Left ventricle myocardium inferior (tissue), 1 donor: ENCODE measurements at places on chromosomes 12 and 14. TPM values are rescaled to one million over a fixed set of nuclear protein-coding genes. Genes with fewer than 3 reads are reported as not detected.

Gene ATG2B
- total RNA-seq = 10.0 TPM

Gene DCN
- 716 TPM for total RNA-seq

- no peak for DNase-seq
Observed at GRCh38 chr12:130362060-130362459, 24.4 kb downstream of the PIWIL1 start.

GRCh38 chr12:50453872-50454271 is 50.9 kb upstream of the DIP2B start:
- DNase-seq = no peak

DNA sequence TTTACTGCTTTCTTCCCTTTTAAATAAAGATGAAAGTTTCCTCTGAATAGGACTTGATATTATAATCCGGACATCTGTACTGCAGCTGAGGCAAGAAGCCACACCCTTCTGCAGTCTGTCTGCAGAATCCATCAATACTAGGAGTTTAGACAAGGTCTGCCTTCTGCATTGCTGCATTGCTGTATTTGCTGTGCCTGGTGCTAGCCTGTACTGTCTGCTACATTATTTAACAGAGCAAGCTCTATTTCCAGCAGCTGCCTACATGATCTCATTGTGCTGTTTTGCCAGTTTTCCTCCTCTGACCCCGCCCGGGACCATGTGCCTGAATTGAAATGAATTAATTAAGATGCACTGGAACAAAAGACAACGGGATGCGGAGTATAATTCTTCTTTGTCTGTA is 1.7 kb downstream of the TUBA1A start:
- DNase-seq = peak; percentile 52

DNA sequence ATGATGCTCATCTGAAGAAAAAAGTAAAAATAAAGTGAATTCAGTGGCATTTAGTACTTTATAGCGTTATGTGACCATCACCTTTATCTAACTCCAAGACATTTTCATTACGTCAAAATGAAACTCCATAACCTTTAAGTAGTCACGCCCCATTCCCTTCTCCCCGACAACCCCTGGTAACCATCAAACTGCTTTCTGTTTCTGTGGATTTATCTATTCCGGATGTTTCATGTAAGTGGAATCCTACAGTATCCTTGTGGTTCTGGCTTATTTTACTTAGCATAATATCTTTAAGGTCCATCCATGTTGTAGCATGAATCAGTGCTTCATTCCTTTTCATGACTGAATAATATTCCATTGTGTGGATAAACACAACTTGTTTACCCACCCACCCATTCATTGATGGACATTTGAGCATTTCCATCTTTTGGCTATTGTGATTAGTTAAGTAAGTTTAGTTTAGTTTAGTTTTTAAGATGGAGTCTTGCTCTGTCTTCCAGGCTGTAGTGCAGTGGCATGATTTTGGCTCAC is 18.5 kb upstream of the MAP1LC3B2 start:
- no peak for DNase-seq

Gene RAB2B
- 15.5 TPM for total RNA-seq

DNA sequence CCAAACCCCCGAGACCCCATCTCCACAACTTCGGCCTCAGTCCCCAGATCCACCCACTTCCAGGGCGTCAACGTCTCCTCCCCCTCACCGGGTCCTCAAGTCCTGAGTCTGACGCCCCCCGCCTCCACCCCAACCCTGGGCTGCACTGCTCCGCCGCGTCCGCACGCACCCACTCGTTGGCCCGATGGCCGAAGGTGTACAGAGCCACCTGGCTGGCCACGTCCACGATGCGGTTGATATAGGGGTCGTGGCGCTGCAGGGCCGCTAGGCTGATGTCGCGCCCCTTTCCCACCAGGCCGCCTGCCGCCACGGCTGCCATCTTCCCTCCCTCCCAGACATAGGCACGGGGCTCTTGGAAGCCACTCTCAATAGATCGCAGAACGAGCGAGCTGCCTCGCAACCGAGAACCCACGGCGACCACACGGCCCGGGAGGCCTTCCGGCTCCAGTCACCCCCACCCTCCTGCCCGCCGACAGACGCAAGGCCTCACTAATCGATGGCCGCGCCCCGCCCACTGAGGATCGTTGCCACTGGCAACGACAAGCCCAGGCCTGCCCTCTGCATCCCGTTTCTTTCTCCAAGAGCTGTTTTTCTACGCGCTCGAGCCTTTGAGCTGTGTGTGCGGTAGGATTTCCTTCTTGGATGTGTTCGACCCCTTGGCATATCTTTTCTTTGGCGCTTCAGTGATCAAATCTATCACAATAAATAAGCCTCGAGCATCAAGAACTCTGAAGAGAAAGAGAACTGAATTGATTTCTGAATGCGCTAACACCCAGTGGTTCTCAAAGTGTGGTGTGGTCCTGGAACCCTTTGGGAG is at the start of gene DCP1B:
Gene DCP1B (minus strand): TSS at position 345 of the 817 bp plus-strand sequence. CDS start 26 bp downstream, at position 319.
- DNase-seq = peak; percentile 95

GRCh38 chr12:124340080-124340900 is 45.4 kb downstream of the RFLNA start:
- no peak for DNase-seq

- no peak for DNase-seq
Observed at GRCh38 chr12:104736307-104736706, 221.8 kb downstream of the SLC41A2 start.

DNA sequence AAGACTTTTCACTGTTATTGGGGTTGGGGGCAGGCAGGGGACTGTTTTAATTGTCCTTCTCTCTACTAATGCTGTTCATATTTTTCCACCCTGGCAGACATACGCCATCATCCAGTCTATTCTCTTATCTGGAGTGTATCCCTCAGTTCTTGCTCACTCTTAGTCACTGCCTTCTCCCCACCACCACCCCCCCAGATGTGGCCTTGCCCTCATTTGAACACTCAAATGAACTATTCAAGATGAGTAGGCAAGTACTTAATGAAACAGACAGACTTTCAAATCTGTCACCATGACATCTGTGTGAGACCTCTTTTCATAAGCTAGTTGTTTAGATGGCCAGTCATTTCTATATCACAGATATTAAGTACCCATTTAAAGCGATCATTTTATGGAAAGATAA is 10.1 kb downstream of the NUDT4 start:
- DNase-seq = no peak

- DNase-seq = no peak
Observed at GRCh38 chr12:14618983-14619382, 51.3 kb upstream of the PLBD1 start.

DNA sequence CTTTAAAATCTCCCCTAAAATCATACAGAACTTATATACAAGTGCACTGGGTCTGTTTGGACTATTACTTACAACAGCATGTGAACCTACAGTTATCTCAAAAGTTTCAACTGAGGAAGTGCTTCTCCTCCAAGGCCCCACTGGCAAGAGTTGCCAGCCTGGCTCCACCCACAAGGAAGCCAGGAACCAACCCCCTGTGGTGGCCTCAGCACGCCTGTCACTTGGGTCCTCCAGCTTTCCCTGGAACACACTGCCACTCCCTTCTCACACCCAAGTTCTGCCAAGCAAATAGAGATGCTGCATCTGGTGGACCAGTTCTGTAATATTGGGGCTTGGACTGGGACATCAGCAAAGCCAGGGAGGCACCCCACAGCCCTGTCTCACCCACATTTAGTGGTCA is 115.4 kb downstream of the GCH1 start:
- DNase-seq = no peak

Gene ASB2
- total RNA-seq = 251 TPM

- DNase-seq = no peak
Observed at GRCh38 chr12:76156726-76157125, 72.2 kb upstream of the NAP1L1 start.

GRCh38 chr14:49249022-49249421 is 337.2 kb downstream of the RPS29 start:
- no peak for DNase-seq

- no peak for DNase-seq
Observed at GRCh38 chr14:54446161-54446693, 5.1 kb upstream of the CNIH1 start.

GRCh38 chr14:66782853-66783252 is 274.9 kb downstream of the GPHN start:
- DNase-seq = no peak

DNA sequence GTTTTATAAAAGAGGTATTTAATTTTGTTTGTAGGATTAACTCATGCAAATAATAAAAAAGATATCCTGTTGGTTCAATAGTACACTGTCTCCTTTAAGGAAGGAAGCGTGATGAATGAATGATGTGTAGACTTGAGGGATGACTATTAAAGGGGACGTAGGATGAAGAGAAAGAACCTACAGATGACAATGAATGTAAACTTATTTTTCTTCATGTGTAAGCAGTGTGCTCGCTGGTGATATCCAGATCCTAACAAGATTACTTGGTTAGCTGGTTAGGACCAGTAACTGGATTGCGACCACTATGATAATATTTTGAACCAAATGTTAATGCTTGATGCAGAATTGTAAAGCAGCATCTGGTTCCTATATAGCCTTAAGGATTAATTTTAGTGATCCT is 2.6 kb downstream of the ARF6 start:
- DNase-seq = no peak

GRCh38 chr12:47188576-47189441 is 109.0 kb upstream of the AMIGO2 start:
- no peak for DNase-seq

- DNase-seq = no peak
Observed at GRCh38 chr12:54251667-54252284, 28.1 kb downstream of the CBX5 start.

DNA sequence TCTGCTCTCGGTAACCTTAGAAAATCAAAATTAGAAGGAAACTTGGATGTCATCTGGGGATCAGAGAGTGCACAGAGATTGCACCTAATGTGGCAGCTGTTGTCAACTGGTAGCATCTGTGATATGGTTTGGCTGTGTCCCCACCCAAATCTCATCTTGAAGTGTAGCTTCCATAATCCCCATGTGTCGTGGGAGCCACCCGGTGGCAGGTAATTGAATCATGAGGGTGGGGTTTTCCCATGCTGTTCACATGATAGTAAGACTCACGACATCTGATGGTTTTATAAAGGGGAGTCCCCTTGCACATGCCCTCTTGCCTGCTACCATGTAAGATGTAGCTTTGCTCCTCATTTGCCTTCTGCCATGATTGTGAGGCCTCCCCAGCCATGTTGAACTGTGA is 127.7 kb upstream of the SRRM4 start:
- no peak for DNase-seq

- DNase-seq = no peak
Observed at GRCh38 chr12:49748306-49748705, 6.9 kb downstream of the TMBIM6 start.

GRCh38 chr14:79417961-79418360 is 793.3 kb downstream of the DIO2 start:
- no peak for DNase-seq

DNA sequence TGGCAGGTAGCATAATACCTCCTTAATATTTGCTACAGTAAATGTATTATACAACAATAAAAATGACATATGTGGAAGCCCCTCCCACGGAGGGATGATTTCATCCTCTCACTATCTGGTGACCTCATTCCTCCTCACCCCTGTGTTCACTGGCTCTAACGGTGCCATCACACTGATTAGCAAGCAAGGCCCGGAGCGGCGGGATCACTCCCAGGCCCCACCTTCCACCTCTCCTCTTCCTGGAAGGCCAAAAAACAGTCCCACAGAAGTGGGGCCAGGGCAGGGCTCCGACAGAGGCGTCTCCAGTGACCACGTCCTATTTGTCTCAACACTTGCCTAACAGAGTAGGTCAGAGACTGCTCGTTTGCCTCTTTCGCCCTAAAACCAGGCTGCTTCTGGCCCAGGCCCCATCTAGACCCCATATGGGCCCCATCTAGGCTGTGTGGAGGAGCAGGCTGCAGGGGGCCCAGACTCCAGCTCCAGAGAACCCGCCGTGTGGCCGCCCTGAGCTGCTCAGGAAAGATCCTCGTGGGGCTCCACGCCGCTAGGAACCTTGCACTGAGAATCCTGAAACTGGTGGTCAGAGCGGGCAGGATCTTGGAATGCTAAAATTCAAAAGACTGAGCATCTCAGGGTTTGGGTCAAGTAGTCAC is 3.7 kb downstream of the SELPLG start:
- no peak for DNase-seq

- DNase-seq = no peak
Observed at GRCh38 chr14:97213720-97214119, 416.5 kb downstream of the VRK1 start.

Gene KRT72
- not detected for total RNA-seq

Gene GRIP1
- total RNA-seq = 0.47 TPM

GRCh38 chr12:132360410-132360809 is 31.0 kb upstream of the GALNT9 start:
- peak; percentile 5 for DNase-seq

GRCh38 chr14:105139831-105140239 is 28.7 kb downstream of the JAG2 start:
- DNase-seq = no peak

Gene NPFF
- not detected for total RNA-seq
